ENCODE measurements at places on chromosomes 2 and 18.

- no peak overlapping the region for H3K27ac ChIP-seq
- H3K4me3 ChIP-seq = no peak overlapping the region
- DNase-seq = no peak
- no peaks in the 10 kb centered on the region for H3K36me3 ChIP-seq
- no peaks in the 10 kb centered on the region for H3K4me1 ChIP-seq
- no peaks in the 10 kb centered on the region for H3K27me3 ChIP-seq
These were observed 21.3 kb upstream of the ACKR3 start for GRCh38 chr2:236548179-236548921.

GRCh38 chr2:204913854-204914464 lies 368.7 kb downstream of the PARD3B start:
- H3K36me3 ChIP-seq = no peaks in the 10 kb centered on the region
- H3K4me3 ChIP-seq = no peak overlapping the region
- no peak for DNase-seq
- H3K4me1 ChIP-seq = no peaks in the 10 kb centered on the region
- H3K27me3 ChIP-seq = no peaks in the 10 kb centered on the region

- peaks cover 31% of the 10 kb centered on the region for H3K4me1 ChIP-seq
- H3K27ac ChIP-seq = peak overlapping the region; percentile 83
- no peaks in the 10 kb centered on the region for H3K27me3 ChIP-seq
- no peaks in the 10 kb centered on the region for H3K36me3 ChIP-seq
- H3K4me3 ChIP-seq = no peak overlapping the region
These were observed 143.3 kb downstream of the ZFP36L2 start for GRCh38 chr2:43082903-43083677.

DNA sequence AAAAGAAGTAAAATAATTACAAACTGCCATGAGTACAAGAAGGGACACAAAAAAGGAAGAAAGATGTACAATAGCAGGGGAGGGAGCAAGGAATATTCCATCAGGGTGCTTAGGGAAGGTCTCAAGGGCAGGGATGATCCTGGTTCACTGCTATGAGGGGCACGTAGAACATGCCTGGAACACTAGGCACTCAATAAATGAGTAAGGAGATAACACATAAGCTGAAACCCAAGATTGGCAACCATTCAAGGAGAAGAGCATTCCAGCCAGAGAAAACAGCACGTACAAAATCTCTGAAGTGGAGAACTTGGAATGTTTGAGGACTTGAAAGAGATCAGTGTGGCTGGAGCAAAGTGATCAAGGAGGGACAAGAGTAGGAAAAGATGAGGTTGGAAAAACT lies 103.2 kb downstream of the FAM161A start:
- DNase-seq = no peak
- no peak overlapping the region for H3K4me3 ChIP-seq
- H3K27me3 ChIP-seq = no peaks in the 10 kb centered on the region
- no peaks in the 10 kb centered on the region for H3K36me3 ChIP-seq

- no peak overlapping the region for H3K27ac ChIP-seq
- H3K4me3 ChIP-seq = no peak overlapping the region
- no peak for DNase-seq
- H3K4me1 ChIP-seq = no peaks in the 10 kb centered on the region
- H3K36me3 ChIP-seq = no peaks in the 10 kb centered on the region
These were observed 23.2 kb downstream of the LAMA3 start for GRCh38 chr18:23712445-23712844.

GRCh38 chr18:26322890-26323653 lies 96.8 kb downstream of the TAF4B start:
- H3K27ac ChIP-seq = no peak overlapping the region
- no peaks in the 10 kb centered on the region for H3K4me1 ChIP-seq

GRCh38 chr2:101518578-101519492 lies 43.9 kb upstream of the RFX8 start:
- no peaks in the 10 kb centered on the region for H3K27me3 ChIP-seq
- H3K27ac ChIP-seq = peak overlapping the region; percentile 55
- H3K4me1 ChIP-seq = peaks cover 3% of the 10 kb centered on the region
- H3K4me3 ChIP-seq = no peak overlapping the region
- peak; percentile 47 for DNase-seq

GRCh38 chr2:150234787-150235446 lies 252.6 kb downstream of the RND3 start:
- H3K27ac ChIP-seq = no peak overlapping the region
- DNase-seq = no peak
- H3K27me3 ChIP-seq = no peaks in the 10 kb centered on the region
- no peaks in the 10 kb centered on the region for H3K36me3 ChIP-seq

DNA sequence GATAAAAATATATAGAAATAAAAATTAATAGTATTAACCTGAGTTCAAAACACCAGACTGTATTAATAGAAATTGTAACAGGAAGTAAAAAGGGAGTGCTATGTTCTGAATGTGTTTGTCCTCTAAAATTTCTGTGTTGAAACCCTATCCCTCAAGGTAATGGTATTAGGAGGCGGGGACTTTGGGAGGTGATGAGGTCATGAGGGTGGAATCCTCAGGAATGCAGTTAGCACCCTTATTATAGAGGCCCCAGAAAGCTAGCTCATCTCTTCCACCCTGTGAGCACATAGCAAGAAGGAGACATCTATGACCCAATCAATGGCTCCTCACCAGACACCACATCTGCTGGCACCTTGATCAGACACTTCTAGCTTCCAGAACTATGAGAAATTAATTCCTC lies 124.5 kb downstream of the CMPK2 start:
- H3K36me3 ChIP-seq = no peaks in the 10 kb centered on the region
- no peak overlapping the region for H3K27ac ChIP-seq

GRCh38 chr18:79532313-79533007 lies 136.7 kb downstream of the NFATC1 start:
- H3K27ac ChIP-seq = no peak overlapping the region
- H3K27me3 ChIP-seq = no peaks in the 10 kb centered on the region
- H3K4me3 ChIP-seq = no peak overlapping the region
- no peaks in the 10 kb centered on the region for H3K36me3 ChIP-seq
- H3K4me1 ChIP-seq = no peaks in the 10 kb centered on the region
- DNase-seq = peak; percentile 23

GRCh38 chr2:71798266-71799012 lies 345.1 kb downstream of the DYSF start:
- H3K27me3 ChIP-seq = no peaks in the 10 kb centered on the region
- H3K27ac ChIP-seq = no peak overlapping the region
- H3K36me3 ChIP-seq = no peaks in the 10 kb centered on the region
- DNase-seq = no peak
- no peaks in the 10 kb centered on the region for H3K4me1 ChIP-seq

DNA sequence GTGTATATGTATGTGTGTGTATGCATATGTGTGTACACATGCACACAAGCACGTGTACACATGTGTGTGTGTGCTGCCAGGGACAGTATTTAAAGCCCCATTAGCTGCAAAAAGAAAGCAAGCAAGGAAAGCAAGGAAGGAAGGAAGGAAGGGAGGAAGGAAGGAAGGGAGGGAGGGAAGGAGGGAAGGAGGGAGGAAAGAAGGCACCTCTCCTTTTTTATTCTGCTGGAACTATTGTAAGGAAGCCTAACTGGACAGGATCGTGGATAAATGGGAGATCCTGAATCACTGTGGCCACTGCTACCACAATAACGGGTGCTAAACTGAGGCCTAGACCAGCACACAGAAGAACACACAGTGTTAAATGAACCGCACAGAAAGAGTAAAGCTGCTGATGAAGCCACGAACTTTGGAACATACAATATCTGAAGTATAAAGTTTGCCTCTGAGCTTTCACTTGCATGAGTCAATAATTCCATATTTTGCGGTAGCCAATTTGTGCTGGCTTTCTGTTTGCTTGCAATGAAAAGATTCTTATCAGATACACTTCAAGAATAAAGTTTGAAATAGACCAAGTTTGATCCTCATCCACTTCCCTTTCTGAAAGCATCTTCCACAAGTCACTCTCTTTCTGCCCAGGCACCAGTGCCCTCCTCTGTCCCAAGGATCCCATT lies 15.5 kb downstream of the CACNB4 start:
- no peak overlapping the region for H3K27ac ChIP-seq
- no peaks in the 10 kb centered on the region for H3K27me3 ChIP-seq
- no peak overlapping the region for H3K4me3 ChIP-seq
- no peaks in the 10 kb centered on the region for H3K4me1 ChIP-seq
- H3K36me3 ChIP-seq = no peaks in the 10 kb centered on the region

GRCh38 chr2:197136452-197136851 lies 174.1 kb downstream of the ANKRD44 start:
- peaks cover 2% of the 10 kb centered on the region for H3K4me1 ChIP-seq
- DNase-seq = no peak
- H3K4me3 ChIP-seq = no peak overlapping the region
- no peaks in the 10 kb centered on the region for H3K36me3 ChIP-seq
- H3K27me3 ChIP-seq = no peaks in the 10 kb centered on the region

DNA sequence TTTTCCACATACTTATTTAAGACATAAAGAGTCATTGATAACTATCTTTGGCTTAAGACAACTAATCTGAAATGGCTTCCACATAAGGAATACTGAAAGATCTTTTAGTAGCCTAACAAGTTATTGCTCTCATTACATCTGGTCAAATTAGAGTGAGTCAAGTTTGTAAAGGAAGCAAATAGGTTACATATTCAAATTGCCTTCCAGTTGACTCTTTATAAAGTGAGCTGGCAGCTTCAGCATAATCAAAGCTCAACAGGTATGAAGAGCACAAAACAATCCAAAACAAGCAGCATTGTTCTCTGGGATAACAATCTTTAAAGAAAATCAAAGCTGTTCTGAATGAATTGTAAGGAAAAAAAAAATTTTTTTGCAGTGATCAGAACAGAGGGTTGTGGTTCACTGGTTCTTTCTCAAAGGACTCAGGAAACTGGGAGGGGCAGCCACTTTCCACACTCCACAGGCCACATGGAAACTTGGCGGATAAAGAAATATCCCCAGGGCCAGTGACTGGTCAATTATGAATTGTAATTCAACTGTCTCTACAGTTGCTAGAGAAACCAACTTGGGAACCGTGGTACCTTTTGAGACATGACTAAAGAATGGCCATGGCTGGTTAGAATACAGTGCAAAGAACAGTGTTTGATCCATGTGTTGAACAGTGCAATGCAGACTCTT lies 369.3 kb upstream of the KCNH7 start:
- H3K4me1 ChIP-seq = no peaks in the 10 kb centered on the region
- no peaks in the 10 kb centered on the region for H3K27me3 ChIP-seq
- no peak for DNase-seq

DNA sequence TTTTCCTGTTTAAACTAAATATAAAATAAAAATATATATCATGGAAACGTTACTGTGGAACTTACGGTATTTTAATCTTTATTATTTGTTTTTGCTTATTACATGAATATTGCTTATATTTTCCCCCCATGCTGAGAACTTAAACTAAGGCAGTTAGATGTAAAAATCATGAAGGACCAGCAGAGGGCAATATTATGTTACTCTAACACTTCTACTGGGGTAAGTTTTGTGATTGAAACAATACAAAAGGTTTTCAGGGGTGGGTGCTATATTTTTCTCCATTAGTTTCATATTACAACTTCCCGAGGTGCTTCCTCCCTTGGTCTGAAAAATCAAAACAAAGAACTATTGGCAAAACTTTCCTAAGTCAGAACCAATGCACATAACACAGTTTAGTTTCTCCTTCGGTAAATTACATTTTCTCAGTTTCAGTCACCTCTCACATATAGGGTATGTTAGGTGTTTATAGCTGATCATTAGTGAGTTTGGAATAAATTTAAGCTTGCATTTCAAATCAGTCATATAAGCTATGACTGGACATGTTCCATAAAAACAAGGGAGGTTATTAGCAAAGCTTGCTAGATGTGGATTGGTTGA lies 54.8 kb downstream of the ZNF407 start:
- H3K27ac ChIP-seq = no peak overlapping the region
- no peaks in the 10 kb centered on the region for H3K4me1 ChIP-seq
- no peaks in the 10 kb centered on the region for H3K27me3 ChIP-seq
- DNase-seq = no peak
- no peak overlapping the region for H3K4me3 ChIP-seq

All from ovary (tissue), 10 donors.